ENCODE measurements at places on chromosomes 6 and 20.

DNA sequence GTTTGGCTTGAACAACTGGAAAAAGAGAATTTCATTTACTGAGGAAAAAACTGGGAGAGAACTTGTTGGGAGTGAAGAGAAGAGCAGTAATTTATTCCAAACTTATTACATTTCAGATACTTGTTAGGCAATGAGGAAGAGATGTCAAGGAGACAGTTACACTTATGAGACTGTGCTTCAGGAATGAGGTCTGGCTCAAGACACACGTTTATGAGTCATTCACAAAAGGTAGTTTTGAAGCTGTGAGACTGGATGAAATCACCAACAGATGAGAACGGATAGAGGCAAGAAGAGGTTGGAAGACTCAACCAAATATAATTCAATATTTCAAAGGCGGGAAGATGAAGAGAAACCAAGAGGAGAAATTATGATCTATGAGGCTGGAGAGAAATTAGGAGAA is 70.6 kb upstream of the DEFB112 start:
- DNase-seq, result no peak

DNA sequence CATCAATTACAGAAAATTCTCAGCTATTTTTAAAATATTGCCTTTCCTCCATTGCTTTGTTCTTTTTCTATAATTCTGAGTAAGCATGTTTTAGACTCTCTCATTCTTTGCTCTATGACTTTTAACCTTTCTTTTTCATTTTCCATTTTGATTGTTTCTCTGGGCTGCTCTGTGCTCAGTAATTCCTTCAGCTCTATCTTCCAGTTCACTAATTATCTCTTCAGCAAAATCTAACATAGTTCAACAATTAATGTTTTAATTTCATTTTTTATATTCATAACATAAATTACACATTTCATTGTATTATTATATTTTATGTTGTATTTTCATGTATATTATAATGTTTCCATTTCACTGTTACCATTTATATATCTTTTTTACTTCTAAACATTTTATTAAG is 198.8 kb upstream of the NOX3 start:
- no peak for DNase-seq

- DNase-seq, result no peak
Measured at GRCh38 chr20:34904202-34904621, 27.8 kb downstream of the ACSS2 start.

- no peak for DNase-seq
Measured at GRCh38 chr6:107676042-107676441, 148.1 kb downstream of the SCML4 start.

DNA sequence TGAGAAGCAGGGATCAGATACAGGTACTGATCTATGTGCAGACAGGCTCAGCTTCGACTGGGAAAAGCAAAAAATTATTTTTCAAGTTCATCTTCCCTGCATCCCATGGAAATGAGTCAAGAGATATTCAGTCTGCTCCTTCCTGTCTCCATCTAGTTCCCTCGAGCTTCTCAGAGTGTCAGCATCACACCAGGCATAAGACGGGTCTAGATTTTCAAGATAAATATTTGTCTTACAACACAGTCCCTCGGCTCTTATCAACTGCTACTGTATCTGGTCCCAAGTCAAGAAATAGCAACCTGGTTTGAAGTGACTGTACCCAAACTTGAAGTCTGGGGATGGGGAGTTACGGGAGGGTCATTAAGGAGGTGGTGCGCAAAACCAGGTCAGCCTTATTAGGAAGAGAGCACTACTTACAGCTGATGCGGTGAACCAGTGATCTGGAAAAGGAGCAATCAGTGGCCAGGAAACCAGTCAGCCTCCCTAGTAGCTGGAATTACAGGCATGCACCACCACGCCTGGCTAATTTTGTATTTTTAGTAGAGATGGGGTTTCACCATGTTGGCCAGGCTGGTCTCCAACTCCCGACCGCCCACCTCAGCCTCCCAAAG is 29.7 kb downstream of the ZMYND8 start:
- DNase-seq, result peak; percentile 81

GRCh38 chr20:16321291-16321690 is 252.0 kb downstream of the KIF16B start:
- DNase-seq, result no peak

- no peak for DNase-seq
Measured at GRCh38 chr6:10460096-10460495, 45.2 kb upstream of the TFAP2A start.

DNA sequence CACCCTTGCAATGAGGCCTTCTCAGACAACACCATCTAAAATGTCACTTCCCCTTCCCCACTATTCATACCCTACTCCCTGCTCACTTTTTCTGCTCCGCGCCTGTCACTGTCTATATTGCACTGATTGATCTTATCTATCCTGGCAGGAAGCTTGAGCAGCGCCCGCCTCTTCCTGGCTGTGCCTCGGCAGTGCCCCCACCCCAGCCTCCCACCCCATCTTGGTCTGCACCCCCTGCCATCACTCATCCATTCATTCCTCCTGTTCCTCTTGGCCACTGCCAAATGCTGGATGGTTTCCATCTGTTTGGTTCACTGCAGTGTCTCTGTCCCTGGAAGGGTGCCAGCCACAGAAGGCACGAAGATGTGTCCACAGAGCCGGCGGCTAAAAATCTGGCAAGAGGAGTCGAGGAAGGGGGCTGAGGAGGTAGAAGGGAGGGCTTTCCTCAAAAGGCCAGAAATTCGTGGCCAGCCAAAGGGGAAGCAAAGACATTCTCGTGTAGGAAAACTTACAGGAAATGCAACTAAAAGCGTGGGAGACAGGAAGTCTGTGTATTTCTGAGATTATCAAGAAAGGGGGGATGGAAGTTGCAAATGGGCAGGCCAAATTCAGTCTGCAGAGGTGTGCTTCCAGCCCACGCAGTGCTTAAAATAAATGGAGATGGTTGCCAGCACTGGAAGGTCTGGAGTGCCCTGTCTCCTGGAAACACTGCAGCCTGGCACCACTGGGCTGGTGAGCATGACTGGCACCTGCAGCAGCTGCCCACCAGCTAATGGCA is 27.6 kb downstream of the SYNJ2 start:
- peak; percentile 66 for DNase-seq

Measured in fibroblast of lung (primary cell).